ENCODE measurements at places on chromosomes 1 and 21.

GRCh38 chr1:119908661-119909060 lies 12.3 kb upstream of the ADAM30 start:
- DNase-seq, result no peak

GRCh38 chr1:90475631-90476030 lies 241.5 kb downstream of the BARHL2 start:
- no peak for DNase-seq

DNA sequence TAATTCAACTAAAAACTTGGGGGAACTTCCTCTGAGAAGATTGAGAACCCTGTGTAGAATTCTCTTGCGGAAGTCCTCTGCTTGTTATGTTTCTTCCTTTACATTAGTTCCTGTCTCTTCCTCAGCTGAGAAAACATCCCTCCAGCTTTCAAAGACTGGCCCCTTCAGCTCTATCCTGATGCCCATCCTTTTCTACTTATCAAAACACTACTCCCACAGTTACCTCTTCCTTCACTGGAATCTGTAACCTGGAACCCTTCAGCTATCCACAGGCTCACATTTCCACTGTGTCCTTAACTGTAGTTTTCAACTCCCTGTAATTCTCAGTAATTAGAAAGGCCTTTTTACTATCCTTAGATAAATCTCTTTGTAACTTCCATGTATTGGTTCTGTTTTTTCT lies 6.0 kb upstream of the DEDD start:
- DNase-seq, result no peak

GRCh38 chr1:53687901-53688300 lies 51.1 kb downstream of the GLIS1 start:
- no peak for DNase-seq

DNA sequence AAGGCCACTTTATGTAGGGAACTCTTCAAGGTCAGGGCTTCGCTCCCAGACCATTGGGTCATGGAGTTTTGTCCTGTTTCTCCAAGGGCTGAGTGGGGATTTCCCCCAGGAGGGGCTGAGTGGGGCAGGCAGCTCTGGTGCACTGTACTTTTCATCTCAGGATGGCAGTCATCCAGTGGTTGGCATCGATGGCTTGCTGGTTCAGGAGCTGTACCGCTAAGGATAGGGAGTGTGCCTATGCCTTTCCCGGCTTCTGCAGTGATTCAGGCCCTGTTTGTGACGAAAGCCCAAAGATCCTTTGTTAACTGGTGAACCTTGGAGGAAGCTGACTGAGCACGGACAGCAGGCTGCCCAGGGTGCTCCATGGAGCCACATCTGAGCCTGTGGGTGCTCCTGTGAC lies 100.1 kb upstream of the GADD45A start:
- DNase-seq, result no peak
